ENCODE measurements at places on chromosomes 5 and 9.

GRCh38 chr9:3401221-3401954, 124.4 kb downstream of the RFX3 start:
- no peak for DNase-seq

GRCh38 chr5:100901821-100902341, 1.2 kb downstream of the ST8SIA4 start:
- DNase-seq = peak; percentile 59

- DNase-seq = no peak
Observed at GRCh38 chr9:16241231-16241630, 629.2 kb downstream of the BNC2 start.

GRCh38 chr5:43320846-43321245, 7.6 kb upstream of the HMGCS1 start:
- DNase-seq = no peak

DNA sequence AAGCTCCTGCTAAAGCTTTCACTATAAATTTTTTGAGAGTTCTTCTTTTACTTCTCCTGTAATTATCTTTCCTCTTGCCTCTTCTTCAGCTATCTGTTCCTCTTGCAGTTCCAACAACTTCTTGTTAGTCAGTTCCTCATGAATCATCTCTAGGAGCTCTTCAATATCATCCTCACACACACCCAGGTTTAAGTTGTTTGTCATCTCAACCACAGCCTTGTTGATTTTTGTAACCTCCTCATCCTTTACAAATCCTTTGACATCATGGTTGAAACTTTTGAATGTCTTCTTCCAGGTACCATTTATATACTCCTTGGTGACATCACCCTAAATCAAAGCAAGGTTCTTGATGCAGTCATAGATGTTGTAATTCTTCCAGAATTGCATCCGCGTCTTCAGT, 106.3 kb upstream of the MAMDC2 start:
- no peak for DNase-seq

GRCh38 chr5:151267491-151268260, 14.7 kb downstream of the GM2A start:
- no peak for DNase-seq
